ENCODE measurements at places on chromosomes 7 and 10.

DNA sequence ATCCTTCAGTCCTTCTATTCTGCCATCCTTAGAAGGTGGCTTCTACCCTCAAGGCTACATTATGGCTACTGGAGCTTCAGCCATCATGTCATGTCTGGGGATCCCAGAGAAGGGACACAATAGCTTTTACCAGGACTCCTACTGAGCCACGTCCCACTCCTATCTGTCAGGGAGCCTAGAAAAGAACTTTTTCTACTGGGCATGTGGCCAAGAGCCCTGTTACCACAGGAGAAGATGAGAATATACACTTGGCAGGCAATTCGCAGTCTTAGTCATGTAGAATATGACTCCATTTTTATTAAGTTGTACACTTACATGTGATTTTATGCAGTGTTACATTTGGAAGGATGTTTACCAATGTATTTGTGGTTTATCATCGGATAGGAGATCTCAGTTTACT is 64.6 kb upstream of the KCNMA1 start:
- no peak for DNase-seq

GRCh38 chr7:135744938-135745702 is 3.5 kb downstream of the FAM180A start:
- DNase-seq: no peak

- no peak for DNase-seq
Measured at GRCh38 chr7:76505168-76506080, 4.9 kb upstream of the UPK3B start.

GRCh38 chr7:91780521-91780920 is 100.0 kb downstream of the MTERF1 start:
- DNase-seq: no peak

GRCh38 chr7:77691892-77692491 is 4.3 kb upstream of the RSBN1L start:
- DNase-seq: no peak

All from NCI-H1092 (cell line).